Right forelimb (tissue), 1 donor: ENCODE measurements at places on chromosomes 5 and 9.

DNA sequence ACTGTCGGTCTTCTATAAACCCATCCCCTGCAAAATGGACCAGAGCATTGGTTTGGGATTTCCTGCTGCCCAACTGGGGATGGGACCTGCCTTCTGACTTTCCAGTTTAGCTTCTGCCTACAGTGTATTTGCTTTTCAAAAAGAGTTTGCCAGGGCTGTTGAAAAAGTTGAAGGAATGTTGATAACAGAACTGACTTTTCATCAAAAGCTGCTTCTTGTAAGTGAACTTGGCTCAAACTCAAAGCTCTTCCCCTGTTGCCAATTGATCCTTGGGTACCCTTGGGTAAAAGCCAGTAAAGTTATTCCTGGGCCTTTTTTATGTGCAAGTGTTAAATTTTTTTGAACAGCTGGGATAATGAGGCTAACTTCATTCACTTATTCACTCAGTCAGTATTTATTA lies 142.9 kb upstream of the SLC30A5 start:
- no peak for DNase-seq

DNA sequence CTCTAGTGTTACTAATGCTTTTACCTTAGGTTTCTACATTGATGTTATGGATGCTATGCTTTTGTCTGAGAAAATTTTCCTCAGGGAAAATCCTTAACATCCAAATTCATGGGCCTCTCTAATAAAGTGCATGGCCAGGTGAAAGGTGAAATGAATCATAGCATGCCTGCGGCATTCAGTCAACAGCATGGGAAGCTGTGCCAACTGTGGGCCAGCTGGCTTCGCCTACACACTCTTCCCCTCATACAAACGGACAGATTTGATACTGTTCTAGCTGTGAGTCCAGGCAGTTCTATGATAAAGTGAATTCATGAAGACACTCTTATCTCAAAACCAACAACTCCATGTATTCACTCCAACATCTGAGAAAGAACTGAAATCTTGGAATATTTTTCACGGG lies 374.1 kb downstream of the PLK2 start:
- DNase-seq: no peak

GRCh38 chr5:58507715-58508114 lies 16.5 kb downstream of the GAPT start:
- no peak for DNase-seq

DNA sequence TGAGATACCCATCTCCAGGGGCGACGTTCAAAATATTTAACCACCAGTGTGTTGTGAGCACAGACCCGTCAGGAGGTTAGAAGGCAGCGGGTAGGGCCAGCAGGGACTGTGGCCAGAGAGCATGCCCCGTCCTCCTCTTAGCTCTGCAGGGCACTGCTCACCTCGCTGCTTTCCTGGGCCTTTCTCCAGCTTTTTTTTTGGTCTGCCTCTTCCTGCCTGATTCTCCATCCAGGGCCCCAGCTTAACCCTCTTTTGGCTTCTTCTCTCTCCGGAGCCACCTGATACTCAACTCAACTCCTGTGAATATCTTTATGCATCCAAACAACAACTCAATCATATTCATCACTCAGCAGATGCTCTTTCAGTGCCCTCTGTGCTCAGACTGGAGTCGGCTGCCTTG lies 44.0 kb downstream of the TMOD1 start:
- DNase-seq: no peak

GRCh38 chr5:139374909-139375308 lies 8.2 kb downstream of the SLC23A1 start:
- DNase-seq: no peak

DNA sequence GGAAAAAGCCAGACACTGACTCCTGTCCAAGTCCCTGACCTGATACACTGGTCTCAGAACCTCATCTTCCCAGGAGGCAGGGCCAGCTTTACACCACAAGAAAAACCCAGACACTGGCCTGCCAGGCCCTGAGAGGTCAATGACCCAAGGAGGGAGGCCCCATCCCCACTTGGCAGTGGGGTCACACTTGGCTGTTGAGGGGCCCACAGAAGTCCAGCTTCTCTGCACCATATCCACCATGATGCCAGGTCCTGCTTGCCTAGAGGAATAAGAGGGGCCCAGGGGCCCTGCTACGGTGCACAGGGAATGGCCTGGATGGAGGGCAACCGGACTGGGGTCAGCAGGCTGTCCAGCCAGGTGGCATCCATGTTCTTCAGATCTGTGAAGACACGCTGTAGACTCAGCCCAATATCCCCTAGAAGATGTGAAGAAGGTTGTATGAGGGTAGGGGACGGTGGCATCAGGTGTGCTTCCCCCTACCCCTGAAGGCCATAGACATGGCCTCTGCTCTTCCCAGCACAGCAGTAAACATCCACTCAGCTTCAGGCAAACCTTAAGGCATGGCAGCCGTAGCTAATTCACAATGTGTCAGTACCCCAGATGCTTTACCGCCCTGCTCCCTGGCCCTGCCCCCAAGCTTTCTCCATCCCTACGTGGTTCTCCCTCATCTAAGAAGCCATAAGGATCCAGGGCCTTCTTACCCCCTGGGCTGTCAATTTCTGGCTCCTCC lies 6.7 kb downstream of the IRF1 start:
- DNase-seq: peak; percentile 28
